ENCODE measurements at places on chromosomes 6 and 20.

DNA sequence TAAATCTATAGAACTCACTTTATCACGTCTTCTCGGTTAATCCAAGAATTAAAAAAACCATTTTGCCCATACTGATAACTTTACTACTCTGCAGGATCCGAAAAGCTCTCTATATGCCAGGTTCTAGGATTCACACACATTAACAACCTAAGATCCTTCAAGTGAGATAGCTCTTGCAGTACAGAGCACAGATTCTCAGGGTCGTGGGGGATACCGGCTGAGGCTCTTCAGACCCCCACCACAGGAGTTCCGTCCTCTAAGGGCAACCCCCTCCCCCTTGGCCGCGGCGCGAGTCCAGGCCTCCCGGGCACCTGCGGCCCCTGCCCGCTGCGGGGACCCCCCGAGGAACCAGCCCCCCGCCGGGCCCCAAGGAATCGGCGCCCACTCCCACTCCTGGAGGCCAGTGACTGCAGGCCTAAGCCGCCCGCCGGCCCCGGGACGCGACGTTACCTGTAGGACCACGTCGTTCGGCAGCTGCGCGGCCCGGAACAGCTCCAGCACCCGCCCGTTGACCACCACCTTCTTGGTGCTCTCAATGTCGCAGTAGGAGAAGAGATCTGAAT is 892 bp downstream of the REPS1 start:
- DNase-seq, result no peak

- no peak for DNase-seq
These were observed 9.7 kb downstream of the IL17A start for GRCh38 chr6:52195886-52196285.

- no peak for DNase-seq
These were observed 150.2 kb downstream of the LRFN2 start for GRCh38 chr6:40436685-40437604.

DNA sequence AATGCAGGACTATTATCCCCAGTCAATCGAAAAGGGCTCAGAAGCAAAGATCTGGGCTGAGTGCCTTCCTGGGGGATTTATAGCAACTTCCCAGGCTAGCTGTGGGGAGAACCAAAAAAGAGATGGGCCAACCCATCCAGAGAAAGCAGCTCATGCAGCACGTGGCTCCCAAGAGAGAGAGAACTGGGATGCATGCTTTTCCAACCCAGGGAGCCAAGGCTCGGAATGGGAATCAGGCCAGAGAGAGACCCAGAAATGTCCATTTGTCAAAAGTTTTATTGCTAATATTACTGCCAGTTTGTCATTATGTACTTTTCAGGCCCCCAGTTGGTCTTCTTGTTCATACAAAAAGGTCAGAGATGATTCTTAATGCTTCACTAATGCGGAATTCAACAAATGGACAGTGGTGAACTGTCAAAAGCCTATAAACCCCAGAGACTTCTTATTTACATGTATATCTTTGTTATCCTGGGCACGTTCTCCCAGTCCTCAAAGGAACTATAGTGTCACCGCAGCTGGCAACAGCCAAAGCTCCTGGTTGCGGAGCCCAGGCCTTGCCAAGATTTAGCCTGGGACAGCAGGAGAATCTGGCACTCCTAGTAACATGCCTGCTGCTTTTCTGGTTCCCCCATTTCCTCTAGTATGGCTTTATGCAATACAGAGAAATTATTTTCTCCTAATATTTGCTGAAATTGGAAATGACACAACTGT is 139.1 kb upstream of the POU3F2 start:
- no peak for DNase-seq

GRCh38 chr6:73064266-73064665 is 161.0 kb downstream of the KHDC1L start:
- no peak for DNase-seq

GRCh38 chr20:4866429-4866828 is 134.9 kb downstream of the SLC23A2 start:
- no peak for DNase-seq

- no peak for DNase-seq
These were observed 63.3 kb downstream of the MYLK4 start for GRCh38 chr6:2687456-2687855.

DNA sequence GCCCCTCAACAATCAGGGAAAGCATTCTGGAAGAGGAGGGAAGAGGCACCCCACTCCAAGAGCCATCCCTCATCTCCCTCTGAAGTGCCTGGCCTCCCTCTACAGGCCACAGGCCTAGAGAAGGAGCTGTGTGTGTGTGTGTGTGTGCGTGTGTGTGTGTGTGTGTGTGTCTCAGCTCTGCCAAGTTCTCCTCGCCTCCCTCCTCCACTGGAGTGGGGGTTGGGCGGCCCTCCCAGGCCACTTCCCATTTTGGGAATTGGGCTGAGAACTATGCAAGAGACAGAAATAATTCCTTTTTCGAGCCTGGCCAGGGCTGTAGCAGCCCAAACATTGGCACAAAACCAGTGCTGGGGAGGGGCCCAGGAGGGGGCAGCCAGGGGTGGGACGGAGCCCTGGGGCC is 35.7 kb downstream of the KCNB1 start:
- DNase-seq, result no peak

DNA sequence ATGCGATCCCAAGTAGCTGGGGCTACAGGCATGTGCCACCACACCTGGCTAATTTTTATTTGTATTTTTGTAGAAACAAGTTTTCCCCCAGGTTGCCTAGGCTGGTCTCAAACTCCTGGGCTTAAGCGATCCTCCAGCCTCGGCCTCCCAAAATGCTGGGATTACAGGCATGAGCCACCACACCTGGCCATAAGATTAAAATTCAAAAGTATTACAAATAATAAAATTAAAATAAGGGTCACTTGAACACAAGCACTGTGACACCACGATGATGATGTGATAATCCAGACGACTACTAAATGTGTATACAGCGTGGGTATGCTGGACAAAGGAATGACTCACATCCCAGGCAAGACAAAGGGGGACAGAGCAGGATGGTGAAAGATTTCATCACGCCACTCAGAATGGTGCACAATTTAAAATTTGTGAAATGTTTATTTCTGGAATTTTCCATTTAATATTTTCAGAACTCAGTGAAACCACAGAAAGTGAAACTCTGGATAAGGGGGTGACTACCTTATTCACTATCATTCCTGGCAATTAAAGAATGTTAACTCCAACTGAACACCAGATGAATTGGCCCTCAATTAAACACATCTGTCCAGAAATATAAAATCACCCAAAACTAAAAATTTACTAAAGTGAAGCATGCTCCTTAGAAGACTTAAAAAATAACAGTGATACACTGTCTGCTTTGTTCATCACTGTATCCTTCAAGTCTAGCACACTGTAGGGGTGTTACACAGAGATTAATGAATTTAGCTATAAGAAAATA is 13.1 kb downstream of the B4GALT5 start:
- no peak for DNase-seq

All from activated CD8-positive, alpha-beta memory T cell treated with anti-CD3 and anti-CD28 coated beads for 24 hours (primary cell).